ENCODE measurements at places on chromosomes 3 and 15.

- no peak for DNase-seq
Observed at GRCh38 chr3:42535981-42536784, 33.7 kb downstream of the VIPR1 start.

GRCh38 chr3:117314441-117315150 is 605.0 kb downstream of the TUSC7 start:
- no peak for DNase-seq

DNA sequence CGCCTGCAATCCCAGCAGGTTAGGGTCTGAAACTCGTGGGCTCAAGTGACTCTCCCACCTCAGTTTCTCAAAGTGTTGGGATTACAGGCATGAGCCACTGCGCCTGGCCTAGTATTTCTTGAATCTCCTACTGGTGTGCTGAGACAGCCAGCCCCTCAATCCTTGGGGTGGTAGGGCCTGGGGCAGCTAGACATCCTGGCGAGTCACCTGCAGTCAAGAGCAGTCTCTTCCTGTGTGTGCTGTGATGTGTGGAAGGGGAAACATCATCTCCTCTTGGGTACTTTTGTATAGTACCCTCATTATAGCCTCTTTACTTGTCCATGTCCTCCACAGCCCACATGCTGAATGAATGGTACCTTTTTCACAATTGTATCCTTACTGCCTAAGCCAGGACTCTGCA is 4.9 kb upstream of the HEXA start:
- no peak for DNase-seq

DNA sequence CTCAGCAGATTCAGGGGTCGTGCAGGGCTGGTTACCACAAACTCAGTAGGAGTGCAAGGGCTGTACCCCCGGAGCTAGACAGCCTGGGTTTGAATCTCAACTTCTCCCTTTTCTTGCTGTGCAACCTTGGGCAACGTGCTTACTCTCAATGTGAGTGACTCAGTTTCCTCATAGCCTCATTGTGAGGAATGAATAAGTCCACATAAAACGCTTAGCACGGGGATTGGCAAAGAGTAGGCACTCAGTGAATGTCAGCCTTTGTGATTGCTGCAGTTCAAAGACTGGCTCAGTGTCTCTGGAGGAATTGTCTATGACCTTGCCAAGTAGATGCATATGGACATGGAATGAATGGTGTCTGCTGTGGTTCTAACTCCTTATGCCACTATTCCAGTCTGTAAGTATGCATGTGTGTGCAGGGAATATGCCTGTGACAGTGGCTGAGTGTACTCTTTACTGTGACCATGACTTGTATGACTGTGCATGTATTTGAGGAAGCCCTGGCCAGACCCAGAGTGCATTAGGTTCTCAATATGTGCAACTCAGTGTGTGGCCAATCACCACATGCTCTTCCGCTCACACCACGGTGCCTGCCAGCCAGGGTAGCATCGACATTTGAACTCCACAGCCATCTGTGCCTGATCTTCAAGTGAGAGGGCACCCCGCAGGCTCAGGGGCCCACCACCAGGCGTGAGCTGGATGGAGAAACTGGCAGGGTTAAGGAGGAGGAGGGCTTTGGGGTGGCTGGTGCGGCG is 900 bp upstream of the HYAL3 start:
- DNase-seq, result no peak

- peak; percentile 71 for DNase-seq
Observed at GRCh38 chr15:31489801-31490646, 163.4 kb downstream of the KLF13 start.
